Activated naive CD4-positive, alpha-beta T cell treated with anti-CD3 and anti-CD28 coated beads, Interleukin-2, amount 50 U/mL, for 16 hours (primary cell): ENCODE measurements at places on chromosomes 4 and X.
A peak's percentile ranks its signal among the peaks of the same experiment; 100 is the strongest.

DNA sequence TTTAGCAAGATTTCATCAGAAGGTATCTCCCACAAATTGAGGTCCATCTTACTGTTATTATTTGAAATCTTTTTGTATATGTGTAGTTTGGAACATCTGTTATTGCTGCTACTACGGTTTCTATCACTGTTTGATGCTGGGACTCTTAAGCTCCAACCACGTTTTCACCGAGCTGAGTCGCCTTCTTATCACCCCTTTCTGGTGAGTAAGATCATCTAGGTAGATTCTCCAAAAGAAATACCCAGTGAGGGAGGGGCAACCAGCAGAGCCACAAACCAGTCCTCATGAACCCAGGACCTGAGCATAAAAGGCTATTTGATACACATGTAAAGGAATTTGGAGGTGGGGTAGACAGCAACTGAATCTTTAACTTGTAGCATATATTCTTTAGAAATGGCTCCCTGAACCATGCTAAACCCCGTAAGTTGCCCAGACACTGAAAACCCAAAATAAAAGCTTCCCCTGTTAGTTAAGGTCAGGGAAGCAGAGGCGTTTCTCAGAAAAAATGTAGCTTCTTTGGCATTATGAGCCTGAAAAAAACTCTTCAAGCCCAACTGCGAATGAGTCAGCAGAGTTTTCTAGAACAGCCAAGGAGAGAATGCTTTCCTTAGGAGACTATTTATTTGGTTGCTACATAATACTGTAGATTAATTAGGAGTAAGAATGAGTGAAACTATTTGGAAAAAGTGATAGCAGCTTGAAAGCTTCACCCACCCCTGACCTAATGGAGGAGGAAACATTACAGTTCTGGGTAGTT is 53.8 kb upstream of the ATXN3L start:
- no peak for DNase-seq

GRCh38 chrX:26254436-26254835 is 38.5 kb downstream of the MAGEB5 start:
- DNase-seq = no peak

- no peak for DNase-seq
Observed at GRCh38 chrX:6568031-6568430, 33.1 kb upstream of the VCX3A start.

- DNase-seq = no peak
Observed at GRCh38 chr4:46581677-46582076, 191.7 kb upstream of the GABRA2 start.

DNA sequence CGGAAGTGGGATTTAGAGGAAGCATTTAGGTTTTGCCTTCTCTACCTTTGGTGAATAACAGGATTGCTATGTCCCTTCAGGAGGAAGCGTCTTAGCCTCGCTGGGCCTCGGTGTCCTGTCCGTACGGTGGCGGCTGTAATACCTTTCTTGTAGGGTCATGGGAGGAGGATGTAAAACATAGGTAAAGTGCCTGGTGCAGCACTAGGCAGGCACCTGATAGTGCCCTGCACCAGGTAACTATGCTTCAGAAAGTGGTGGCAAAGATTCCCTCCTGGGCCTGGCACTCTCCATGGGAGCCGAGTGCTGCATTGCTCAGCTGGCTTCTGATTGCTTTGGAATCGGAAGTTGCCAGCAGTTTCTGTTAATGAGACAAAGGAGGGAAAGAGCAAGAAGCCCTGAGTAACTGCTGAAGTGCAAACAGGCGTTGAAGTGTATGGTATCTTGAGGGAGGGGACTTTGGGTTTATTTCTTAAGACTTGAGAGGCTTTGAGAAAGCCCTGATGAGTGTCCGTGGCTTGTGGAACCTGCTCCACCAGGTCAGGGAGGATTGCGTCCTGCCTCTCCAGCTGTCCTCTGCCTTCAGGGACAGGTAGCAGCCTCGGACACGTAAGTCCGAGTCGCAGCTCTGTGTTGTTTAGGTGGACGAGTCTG is 45.8 kb downstream of the TBC1D14 start:
- DNase-seq = no peak

DNA sequence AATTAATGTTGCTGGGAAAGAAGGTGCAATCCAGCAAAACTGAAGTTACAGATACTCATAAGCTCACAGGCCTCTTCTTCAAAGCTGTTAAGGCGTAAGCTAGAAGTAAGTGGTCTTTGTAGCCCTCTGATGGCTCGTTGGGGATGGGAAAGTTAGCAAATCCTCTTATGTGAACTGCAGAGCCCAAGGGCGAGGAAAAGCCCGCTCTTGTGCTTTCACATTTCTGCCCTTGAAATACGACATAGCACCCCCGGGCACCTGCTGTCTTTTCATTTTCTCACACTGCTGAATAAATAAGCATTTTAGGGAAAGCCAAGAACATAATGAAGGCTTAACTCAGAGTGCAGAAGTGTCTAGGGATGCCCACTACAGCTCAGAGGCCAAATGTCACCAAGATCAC is 73.1 kb upstream of the SORBS2 start:
- no peak for DNase-seq

GRCh38 chr4:24489870-24490269 is 94.5 kb downstream of the DHX15 start:
- no peak for DNase-seq

GRCh38 chrX:70183091-70183490 is 5.8 kb downstream of the DGAT2L6 start:
- DNase-seq = no peak

- no peak for DNase-seq
Observed at GRCh38 chrX:109623997-109624396, 975 bp downstream of the KCNE5 start.

DNA sequence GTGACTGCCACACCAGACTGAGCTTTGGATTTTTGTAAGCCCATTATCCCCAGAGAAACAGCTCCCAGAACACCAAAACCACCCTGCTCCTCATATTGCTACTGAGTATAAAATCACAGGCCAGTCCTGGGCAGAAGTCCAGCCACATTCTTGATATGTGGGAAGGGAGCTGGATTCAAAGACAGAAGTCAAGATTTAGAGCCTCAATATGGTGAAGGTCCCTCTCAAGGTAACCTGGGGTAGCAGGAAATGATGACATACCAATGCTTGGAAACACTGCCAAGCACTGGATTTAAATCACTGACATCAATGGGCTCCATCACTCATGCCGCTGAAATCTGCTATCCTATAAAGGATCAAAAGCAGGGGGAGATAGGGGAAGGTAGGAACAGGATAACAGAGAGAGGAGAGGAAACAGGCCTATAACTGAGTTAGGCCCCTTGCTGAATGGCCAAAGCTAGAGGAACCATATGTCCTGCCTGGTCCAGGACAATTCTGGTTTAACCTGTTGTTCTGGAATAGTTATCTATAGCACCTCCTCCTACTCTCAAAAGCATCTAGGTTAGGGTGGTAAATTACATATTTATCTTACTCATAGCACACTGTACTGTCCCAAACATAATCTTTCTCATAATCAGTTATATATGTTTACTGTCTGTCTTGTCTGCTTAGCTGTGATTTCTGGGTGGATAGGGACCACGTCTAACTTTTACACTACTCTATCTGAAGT is 83.7 kb upstream of the NHS start:
- DNase-seq = no peak

GRCh38 chrX:134537179-134537955 is 77.4 kb downstream of the HPRT1 start:
- no peak for DNase-seq

GRCh38 chrX:130393451-130394074 is 8.1 kb upstream of the GPR119 start:
- DNase-seq = no peak

- DNase-seq = no peak
Observed at GRCh38 chrX:6666624-6667023, 131.7 kb upstream of the VCX3A start.

DNA sequence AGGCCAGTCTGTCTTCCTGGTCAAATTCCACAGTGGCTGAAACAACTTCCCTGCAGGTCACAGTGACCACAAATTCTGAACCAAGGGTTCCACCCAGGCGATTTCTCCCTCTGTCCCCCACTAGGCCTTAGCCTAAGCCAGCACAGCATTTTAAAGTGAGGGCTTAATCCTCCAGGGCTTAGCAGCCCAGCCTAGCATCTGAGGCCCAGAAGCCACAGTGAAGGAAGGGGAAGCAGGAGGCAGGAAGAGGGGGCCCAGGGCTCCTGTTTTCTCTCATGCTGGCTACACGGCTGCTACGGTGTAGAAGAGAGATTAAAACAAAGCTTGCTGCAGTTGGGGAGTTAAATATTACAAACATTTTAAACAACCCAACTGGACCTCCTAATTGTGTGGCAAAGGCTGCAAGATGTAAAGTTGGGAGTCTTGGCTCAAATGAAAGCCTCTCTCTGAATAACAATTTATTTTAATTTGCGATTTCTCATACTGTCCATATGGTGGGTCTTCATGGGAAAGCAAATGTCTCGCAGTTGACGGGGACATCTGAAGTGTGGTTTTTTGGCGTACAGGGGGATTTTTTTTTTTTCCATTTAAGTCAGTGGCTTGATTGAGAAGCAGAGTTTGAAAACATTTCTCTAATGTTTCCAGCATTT is 170.8 kb upstream of the RAI2 start:
- no peak for DNase-seq

DNA sequence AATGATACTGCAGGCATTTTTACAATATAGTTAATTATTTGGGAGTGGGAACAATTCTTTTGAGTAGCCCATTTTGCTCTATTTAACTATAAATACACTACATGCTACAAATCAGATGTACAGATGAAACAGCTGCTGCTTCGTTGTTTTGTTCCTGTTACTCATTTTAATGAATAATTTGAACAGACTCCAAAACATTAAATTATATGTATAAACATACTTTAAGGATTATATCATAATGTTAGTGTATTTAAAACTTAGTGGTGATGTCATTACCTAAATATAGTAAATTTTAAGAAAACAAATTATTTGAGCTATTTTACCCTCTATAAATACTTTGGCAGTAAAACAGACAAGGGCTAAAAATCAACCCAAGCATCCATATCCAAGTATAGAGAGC is 60.7 kb downstream of the GAB1 start:
- DNase-seq = no peak

DNA sequence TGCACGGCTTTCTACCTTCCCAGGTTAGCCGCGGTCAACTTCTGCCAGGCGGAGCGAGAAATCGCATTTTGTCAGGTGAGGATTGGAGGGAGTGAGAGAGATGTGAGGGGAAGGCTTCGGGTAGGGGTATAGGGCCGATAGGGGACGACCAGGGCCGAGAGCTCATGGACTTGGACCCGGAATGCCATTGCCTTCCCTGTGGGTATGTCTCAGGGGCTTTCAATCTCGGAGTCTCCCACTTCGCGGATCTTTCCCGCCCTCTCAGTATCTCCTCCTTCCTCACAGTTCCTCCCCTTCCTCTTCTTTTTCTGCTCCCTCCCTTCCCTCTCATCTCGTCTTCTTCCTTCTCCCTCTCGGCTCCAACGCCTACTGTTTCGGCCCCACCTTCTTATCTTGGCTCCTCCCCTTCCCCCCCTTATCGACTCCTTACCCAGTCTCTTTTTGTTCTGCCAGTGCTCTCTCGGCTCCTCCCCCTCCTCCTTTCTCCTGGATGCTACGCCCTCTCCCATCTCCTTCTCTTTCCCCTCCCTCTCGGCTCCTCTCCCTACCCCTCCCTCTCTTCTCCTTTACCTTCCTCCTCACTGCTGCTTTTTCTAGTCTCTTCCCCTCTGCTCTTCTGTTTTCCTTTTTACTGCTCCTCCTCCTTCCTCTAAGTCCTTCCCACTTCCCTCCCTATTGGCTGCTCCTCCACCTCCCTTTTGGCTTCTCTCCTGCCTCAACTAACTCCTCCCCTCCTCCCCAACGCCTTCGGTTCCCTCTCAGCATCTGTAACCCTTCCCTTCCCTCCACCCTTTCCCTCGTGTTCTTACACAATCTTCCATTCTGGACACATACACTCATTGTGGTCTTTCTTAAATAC is 29.4 kb upstream of the RBMX start:
- DNase-seq = peak; percentile 58

GRCh38 chrX:50407976-50408375 is 62.6 kb downstream of the DGKK start:
- DNase-seq = no peak

DNA sequence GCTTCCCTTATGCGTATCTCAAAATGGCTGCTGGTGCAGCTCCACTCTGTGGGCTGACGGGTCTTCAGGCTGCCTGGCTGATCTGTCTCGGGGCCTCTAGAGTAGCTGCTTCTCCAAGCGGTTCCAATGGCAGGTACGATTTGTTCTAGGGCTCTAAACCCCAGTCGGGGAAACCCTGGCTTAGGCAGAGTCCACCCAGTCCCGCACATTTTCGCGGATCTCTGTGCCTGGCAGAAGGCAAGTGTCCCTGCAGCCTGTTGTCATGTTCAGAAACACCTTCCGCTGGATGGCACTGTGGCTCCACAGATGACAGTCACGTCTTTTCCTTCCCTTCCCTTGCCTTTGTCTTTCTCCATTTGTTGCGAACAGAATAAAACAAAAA is 54.4 kb downstream of the NBDY start:
- DNase-seq = no peak

DNA sequence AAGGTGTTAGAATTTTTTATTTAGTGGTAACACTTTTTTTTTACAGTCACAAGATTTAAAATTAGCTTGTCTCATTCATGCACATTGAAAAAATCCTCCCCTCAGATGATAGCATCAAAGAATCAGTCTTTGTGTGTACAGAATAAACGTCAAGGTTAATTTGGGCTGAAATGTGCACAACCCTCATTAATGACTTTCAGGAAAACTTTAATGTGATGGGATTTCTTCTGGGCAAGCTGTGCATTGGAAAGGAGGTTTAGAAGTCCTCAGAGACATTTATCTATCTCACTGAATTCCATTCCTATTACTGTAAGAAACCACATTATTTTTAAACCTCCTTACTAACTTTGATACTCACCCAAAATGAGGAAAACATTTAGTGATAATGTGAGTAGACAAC is 88.2 kb upstream of the TECRL start:
- DNase-seq = no peak

DNA sequence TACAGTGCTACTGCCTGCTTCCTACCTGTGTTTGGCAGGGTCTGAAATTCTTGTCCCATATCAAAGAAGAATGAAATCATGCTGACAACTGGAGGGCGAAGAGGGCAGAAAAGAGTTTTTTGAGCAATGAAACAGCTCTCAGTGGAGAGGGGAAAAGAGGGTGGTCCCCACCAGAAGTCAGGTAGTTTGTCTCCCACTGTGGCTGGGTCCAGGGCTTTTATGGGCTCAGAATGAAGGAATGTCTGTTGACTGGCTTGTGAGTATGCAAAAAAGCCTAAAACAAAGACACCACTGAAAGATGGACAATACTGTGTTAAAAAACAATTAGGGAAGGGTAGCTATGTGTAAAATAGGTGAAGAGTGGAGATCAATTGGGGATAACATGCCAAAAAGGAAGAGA is 115.0 kb downstream of the ADAM29 start:
- no peak for DNase-seq

DNA sequence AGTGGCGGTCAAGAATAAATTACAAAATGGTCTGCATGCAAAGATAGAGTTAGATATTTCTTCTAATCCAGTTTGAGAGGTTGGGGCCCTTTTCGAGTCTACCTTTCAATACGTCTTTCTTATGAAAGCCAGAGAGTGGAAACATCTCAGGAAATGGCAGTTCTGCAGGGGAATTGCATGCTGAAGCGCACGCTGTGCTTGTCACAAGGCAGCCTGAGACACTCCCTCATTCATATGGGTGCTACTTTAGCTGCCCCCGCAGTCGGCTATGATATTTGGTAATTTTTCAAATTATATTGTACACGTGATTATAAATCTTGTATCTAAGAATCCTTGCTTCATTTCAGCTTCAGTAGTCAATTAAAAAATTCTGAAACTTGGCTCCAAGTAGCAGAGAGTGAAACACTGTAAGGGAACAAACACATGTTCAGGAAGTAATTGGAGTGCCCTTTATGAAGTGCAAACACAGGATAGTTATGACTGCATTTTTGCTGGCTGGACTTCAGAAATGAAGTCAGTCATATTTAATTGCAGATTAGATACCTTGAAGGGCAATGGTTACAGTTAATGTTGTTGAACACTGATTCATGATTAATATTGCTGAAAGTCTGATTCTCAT is 145.5 kb upstream of the NAP1L5 start:
- no peak for DNase-seq
